ENCODE measurements at places on chromosomes 7 and 10. TPM values are rescaled to one million over a fixed set of nuclear protein-coding genes. Genes with fewer than 3 reads are reported as not detected.

The APBB1IP gene
- 0.07 TPM for total RNA-seq

The ANXA8 gene
- 4.6 TPM for total RNA-seq

The CADPS2 gene
- total RNA-seq = 8.8 TPM

The PLXNA4 gene
- 0.14 TPM for total RNA-seq

The TCF7L2 gene
- 3.4 TPM for total RNA-seq

The NRCAM gene
- total RNA-seq = 39.0 TPM

The INA gene
- total RNA-seq = 9.2 TPM

The POLR1F gene
- total RNA-seq = 22.5 TPM

The PPP1R17 gene
- not detected for total RNA-seq

The MOGAT3 gene
- total RNA-seq = not detected

The LRGUK gene
- total RNA-seq = 0.41 TPM

The ZNF488 gene
- 0.29 TPM for total RNA-seq

The SPACDR gene
- total RNA-seq = not detected

The FAM25C gene
- total RNA-seq = 36.4 TPM

The TECTB gene
- not detected for total RNA-seq

The NANOS1 gene
- total RNA-seq = 0.88 TPM

The FOXP2 gene
- total RNA-seq = 0.14 TPM

The PON1 gene
- not detected for total RNA-seq

The SSC4D gene
- total RNA-seq = 6.4 TPM

The UCMA gene
- not detected for total RNA-seq

The SLC39A12 gene
- total RNA-seq = not detected

The FOXI2 gene
- total RNA-seq = 0.21 TPM

The ZNF853 gene
- 25.7 TPM for total RNA-seq

The OR2A42 gene
- 0.07 TPM for total RNA-seq

The LRRD1 gene
- total RNA-seq = not detected

The VWDE gene
- total RNA-seq = 1.4 TPM

Data from kidney epithelial cell (primary cell).